Small intestine (tissue), 16 donors: ENCODE measurements at places on chromosomes 1 and 21. TPM values are rescaled to one million over a fixed set of nuclear protein-coding genes. Genes with fewer than 3 reads are reported as not detected.

The ADGRL4 gene
- 11.0 TPM for polyA plus RNA-seq

The VSIG8 gene
- polyA plus RNA-seq: 0.19 TPM

The TRIM45 gene
- polyA plus RNA-seq: 1.9 TPM

The HSD3B2 gene
- polyA plus RNA-seq: 1.6 TPM

The SMIM1 gene
- polyA plus RNA-seq: not detected

The FCN3 gene
- 0.89 TPM for polyA plus RNA-seq

The FCGR2B gene
- 0.07 TPM for polyA plus RNA-seq

DNA sequence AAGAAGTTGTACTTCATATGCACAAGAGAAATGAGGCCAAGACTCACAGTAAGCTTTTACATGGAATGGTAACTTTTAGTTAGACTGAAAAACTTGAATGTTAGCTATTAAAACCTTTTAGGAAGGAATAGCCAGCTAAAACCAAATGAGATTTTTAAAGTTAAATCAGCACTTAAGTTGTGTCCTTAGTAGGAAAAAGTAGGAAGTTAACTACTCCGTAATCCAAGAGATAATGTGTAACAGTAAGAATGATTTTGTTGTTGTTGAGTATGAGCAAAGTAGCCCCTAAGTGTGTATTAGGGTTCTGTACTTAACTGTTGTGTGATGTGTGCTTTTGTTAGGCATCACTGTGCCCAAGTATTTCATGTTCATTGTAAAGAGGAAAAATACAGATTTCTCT is 13.2 kb downstream of the TARDBP start:
- no peaks in the 10 kb centered on the region for H3K4me1 ChIP-seq
- H3K4me3 ChIP-seq: no peak overlapping the region
- H3K27me3 ChIP-seq: no peaks in the 10 kb centered on the region
- DNase-seq: no peak
- no peak overlapping the region for H3K27ac ChIP-seq

GRCh38 chr1:147551036-147551435 is 9.7 kb downstream of the BCL9 start:
- H3K4me1 ChIP-seq: no peaks in the 10 kb centered on the region
- no peak overlapping the region for H3K4me3 ChIP-seq
- no peak for DNase-seq
- H3K27me3 ChIP-seq: no peaks in the 10 kb centered on the region
- no peaks in the 10 kb centered on the region for H3K36me3 ChIP-seq

- no peak overlapping the region for H3K27ac ChIP-seq
- no peak overlapping the region for H3K4me3 ChIP-seq
- DNase-seq: no peak
These were observed 55.2 kb downstream of the PUM1 start for GRCh38 chr1:31010086-31010989.

GRCh38 chr1:21291184-21291583 is 921 bp upstream of the ECE1 start:
- H3K36me3 ChIP-seq: peaks cover 2% of the 10 kb centered on the region
- DNase-seq: no peak
- H3K4me1 ChIP-seq: no peaks in the 10 kb centered on the region
- no peak overlapping the region for H3K27ac ChIP-seq
- H3K4me3 ChIP-seq: no peak overlapping the region

DNA sequence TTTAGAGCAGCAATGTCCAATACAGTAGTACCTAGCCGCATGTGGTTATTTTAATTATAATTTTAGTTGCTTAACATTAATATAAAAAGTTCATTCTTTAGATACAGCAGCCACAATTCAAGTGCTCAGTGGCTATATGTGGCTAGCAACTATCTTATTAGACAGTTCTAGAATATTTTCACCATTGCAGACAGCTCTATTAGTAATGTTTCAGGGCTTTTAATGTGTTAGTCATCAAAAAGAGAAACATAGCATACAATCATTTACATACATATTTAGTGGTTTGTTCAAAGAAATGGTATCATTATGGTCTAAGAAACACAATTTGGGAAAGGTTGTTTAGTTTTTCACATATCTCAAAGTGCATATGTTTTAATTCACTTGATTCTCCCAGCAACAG is 66.6 kb upstream of the DYNLT5 start:
- no peaks in the 10 kb centered on the region for H3K4me1 ChIP-seq
- H3K36me3 ChIP-seq: no peaks in the 10 kb centered on the region
- H3K27ac ChIP-seq: no peak overlapping the region
- H3K27me3 ChIP-seq: no peaks in the 10 kb centered on the region
- no peak for DNase-seq
- H3K4me3 ChIP-seq: no peak overlapping the region

- H3K27me3 ChIP-seq: no peaks in the 10 kb centered on the region
- DNase-seq: no peak
- H3K27ac ChIP-seq: no peak overlapping the region
- no peak overlapping the region for H3K4me3 ChIP-seq
- peaks cover 4% of the 10 kb centered on the region for H3K36me3 ChIP-seq
These were observed 32.2 kb downstream of the CLEC20A start for GRCh38 chr1:178464566-178464965.

- no peaks in the 10 kb centered on the region for H3K4me1 ChIP-seq
- H3K27ac ChIP-seq: no peak overlapping the region
- H3K4me3 ChIP-seq: no peak overlapping the region
- no peaks in the 10 kb centered on the region for H3K27me3 ChIP-seq
- H3K36me3 ChIP-seq: no peaks in the 10 kb centered on the region
These were observed 563.9 kb upstream of the NR5A2 start for GRCh38 chr1:199463521-199464127.

- no peak for DNase-seq
- H3K4me3 ChIP-seq: no peak overlapping the region
- H3K36me3 ChIP-seq: peaks cover 5% of the 10 kb centered on the region
- no peak overlapping the region for H3K27ac ChIP-seq
- no peaks in the 10 kb centered on the region for H3K4me1 ChIP-seq
These were observed 99.1 kb downstream of the PKN2 start for GRCh38 chr1:88783145-88783544.

DNA sequence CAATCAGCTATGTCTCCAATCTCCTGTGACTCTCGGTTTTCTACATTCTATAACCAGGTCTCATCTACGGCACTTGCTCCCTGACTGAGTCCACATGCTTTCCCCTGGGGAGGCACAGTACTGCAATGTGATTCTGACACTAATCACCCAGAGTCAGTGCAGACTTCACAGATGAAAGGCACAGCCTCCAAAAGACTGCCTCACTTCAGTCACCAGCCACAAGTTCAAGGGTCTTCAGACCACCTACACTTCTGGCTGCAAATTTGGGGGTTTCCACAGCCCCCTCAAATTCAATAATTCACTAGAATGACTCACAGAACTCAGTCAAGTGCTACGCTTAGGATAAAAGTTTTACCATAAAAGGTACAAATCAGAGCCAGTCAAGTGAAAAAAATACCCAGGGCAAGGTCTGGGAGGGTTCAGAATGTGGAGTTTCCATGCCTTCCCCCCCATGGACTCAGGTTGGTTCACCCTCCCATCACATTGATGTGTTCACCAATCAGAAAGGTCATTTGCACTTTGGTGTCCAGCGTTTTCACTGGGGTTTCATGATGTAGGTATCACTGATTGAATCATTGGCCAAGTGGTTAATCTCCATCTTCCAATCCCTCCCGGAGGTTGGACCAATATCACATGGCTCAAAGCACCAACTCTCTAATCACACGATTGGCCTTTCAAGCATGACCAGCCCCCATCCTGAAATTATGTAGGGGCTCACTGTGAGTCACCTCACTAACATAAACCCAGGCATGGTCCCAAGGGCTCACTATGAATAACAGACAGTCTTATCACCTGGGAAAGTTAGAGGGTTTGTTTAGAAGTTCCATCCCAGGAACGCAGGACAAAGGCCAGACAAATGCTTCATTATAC is 182.9 kb upstream of the CAMK1G start:
- no peak overlapping the region for H3K27ac ChIP-seq
- H3K36me3 ChIP-seq: no peaks in the 10 kb centered on the region
- no peak for DNase-seq

- H3K4me1 ChIP-seq: no peaks in the 10 kb centered on the region
- no peaks in the 10 kb centered on the region for H3K27me3 ChIP-seq
- H3K4me3 ChIP-seq: no peak overlapping the region
- H3K36me3 ChIP-seq: no peaks in the 10 kb centered on the region
- no peak for DNase-seq
- H3K27ac ChIP-seq: no peak overlapping the region
These were observed 209.4 kb upstream of the SNX7 start for GRCh38 chr1:98452162-98452561.
